ENCODE measurements at places on chromosomes 5 and 9. TPM values are rescaled to one million over a fixed set of nuclear protein-coding genes. Genes with fewer than 3 reads are reported as not detected.

GRCh38 chr9:125810161-125810560, 63.0 kb downstream of the PBX3 start:
- H3K4me3 ChIP-seq, result no peak overlapping the region
- no peaks in the 10 kb centered on the region for H3K27me3 ChIP-seq
- H3K36me3 ChIP-seq, result no peaks in the 10 kb centered on the region
- H3K27ac ChIP-seq, result no peak overlapping the region

- no peak overlapping the region for H3K27ac ChIP-seq
- peak; percentile 21 for DNase-seq
- no peaks in the 10 kb centered on the region for H3K36me3 ChIP-seq
- no peak overlapping the region for H3K4me3 ChIP-seq
Observed at GRCh38 chr9:73269430-73270101, 117.9 kb downstream of the ANXA1 start.

DNA sequence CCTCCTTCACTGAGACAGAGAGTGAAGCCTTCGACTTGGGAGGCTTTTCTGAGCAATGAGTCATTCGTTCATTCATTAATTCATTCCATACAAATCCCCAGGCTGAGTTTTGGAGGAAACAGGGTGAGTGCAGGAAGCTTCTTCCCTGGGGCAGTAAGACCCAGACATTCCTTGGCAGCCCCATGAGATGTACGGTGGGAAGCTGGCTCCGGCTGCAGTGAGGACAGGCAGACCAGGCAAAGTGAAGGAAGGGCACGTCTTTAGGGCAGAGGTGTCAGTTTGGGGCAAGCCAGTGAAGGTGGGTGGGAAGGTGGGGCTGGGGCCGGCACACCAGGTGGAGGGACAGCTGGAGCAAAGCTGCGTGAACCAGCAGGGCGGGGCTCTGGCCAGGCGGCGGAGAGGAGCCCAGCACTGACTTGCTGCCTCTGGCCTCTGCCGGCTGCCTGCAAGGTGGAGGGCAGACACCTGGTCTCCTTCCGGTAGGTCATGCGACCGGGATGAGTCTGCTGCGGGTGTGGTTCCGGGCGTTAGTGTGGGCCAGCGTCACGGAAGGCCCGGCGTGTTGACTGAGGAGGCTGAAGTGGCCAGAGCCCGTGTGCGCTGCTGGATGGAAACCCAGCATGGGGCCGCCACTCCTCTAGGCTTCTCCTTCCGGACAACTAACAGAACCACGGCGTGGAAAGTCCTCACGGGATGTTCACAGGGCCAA, 16.6 kb downstream of the OLFM1 start:
- H3K27me3 ChIP-seq, result no peaks in the 10 kb centered on the region
- no peak overlapping the region for H3K4me3 ChIP-seq
- no peaks in the 10 kb centered on the region for H3K4me1 ChIP-seq
- no peaks in the 10 kb centered on the region for H3K36me3 ChIP-seq
- no peak overlapping the region for H3K27ac ChIP-seq

- no peak overlapping the region for H3K27ac ChIP-seq
- H3K27me3 ChIP-seq, result no peaks in the 10 kb centered on the region
- H3K36me3 ChIP-seq, result no peaks in the 10 kb centered on the region
- no peaks in the 10 kb centered on the region for H3K4me1 ChIP-seq
- no peak overlapping the region for H3K4me3 ChIP-seq
- DNase-seq, result no peak
Observed at GRCh38 chr9:115980976-115981375, 172.6 kb upstream of the PAPPA start.

GRCh38 chr5:55572020-55572419, 37.3 kb upstream of the PLPP1 start:
- no peak for DNase-seq
- no peaks in the 10 kb centered on the region for H3K36me3 ChIP-seq
- no peak overlapping the region for H3K27ac ChIP-seq
- H3K4me1 ChIP-seq, result peaks cover 26% of the 10 kb centered on the region
- no peaks in the 10 kb centered on the region for H3K27me3 ChIP-seq

Gene MEF2C
- total RNA-seq, result 3.4 TPM

Gene GCNT1
- 26.3 TPM for total RNA-seq

Data from GM23248 (cell line).